ENCODE measurements at places on chromosomes 1 and 21.

DNA sequence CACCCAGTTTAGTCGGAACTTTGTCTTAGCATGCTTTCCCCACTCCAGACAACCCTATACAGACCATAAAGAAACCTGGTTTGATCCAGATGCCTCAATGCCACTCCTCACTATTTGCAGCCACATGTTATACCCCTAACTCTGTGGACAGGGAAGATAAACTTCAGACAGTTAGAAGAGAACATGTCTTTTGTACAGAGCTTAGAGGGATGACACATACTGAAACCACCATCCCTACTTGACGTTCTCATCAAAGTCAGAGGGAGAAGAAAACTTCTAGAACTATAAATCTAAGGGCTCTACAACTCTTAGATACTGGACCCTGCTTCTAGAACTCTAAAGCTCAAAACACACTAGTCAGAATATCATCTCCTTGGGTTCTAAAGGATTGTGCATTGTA is 3.7 kb downstream of the SYT6 start:
- DNase-seq = no peak

DNA sequence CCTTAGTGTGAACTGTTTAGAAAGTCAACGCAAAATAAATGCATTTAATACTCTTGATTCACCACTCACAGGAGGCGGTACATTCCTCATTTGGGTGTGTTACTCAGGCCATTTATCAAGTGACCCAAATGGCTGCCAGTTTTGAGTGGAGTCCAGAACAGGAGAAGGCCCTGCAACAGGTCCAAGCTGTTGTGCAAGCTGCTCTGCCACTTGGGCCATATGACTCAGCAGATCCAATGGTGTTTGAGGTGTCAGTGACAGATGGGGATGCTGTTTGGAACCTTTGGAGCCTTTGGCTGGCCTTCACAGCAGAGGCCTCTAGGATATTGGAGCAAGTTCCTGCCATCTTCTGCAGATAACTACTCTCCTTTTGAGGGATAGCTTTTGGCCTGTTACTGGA is 609.2 kb downstream of the KCNT2 start:
- DNase-seq = no peak

GRCh38 chr1:204799630-204800029 is 71.0 kb upstream of the NFASC start:
- DNase-seq = no peak

DNA sequence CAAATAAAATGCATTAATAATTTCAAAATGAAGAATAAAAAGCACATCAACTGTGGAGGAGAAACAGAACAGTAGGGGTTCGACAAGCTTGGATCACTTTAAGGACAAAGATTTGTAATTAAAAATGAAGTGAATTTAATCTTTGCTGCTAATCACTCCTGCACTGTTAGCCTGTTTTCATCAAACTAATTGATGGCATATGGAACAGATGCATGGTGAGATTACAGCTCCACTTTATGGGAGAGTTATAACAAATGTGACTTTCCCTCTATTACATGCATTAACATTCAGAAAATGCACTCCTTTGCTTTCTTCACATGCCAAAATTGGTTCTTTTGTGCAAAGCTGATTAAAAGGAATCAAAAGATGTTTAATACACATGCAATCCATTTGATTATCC is 207.2 kb upstream of the C21orf91 start:
- no peak for DNase-seq

- DNase-seq = no peak
These were observed 74.0 kb upstream of the HSD17B7 start for GRCh38 chr1:162716552-162716951.

DNA sequence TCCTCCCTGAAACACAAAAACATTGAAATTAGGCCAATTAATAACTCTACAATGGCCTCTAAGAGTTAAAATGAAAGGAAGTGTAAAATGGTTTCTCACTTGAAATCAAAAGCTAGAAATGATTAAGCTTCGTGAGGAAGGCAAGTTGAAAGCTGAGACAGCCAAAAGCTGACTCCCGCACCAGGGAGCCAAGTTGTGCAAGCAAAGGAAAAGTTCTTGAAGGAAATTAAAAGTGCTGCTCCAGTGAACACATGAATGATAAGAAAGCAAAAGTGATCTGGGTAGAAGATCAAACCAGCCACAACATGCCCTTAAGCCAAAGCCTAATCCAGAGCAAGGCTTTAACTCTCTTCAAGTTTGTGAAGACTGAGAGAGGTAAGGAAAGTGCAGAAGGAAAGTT is 22.8 kb downstream of the CYYR1 start:
- no peak for DNase-seq

- no peak for DNase-seq
These were observed 59.6 kb downstream of the VPS26C start for GRCh38 chr21:37207441-37208009.

GRCh38 chr1:40316595-40317393 is at the start of gene COL9A2:
COL9A2 (minus strand) TSS chr1:40317286; CDS start chr1:40317197, 89 bp downstream.
- peak; percentile 58 for DNase-seq

GRCh38 chr1:22969304-22969709 is 3.4 kb downstream of the LACTBL1 start:
- no peak for DNase-seq

- DNase-seq = peak; percentile 47
These were observed 64.1 kb downstream of the TIAM1 start for GRCh38 chr21:31279986-31280385.

- no peak for DNase-seq
These were observed 22.5 kb upstream of the KCTD3 start for GRCh38 chr1:215544566-215544965.

DNA sequence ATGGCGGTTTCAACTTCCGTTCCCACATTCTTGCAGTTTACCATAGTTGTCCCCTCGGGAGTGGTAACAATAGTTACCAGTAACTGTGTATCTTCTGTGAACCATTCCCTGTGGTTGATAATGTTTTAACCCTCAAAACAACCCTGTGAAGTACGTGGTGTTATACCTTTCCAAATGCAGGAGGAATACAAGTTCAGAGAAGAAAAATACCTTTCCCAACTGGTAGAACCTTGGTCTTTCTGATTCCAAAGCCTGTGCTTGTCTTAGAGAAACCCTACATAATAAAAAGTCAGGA is 789 bp downstream of the BTF3L4 start:
- DNase-seq = no peak

DNA sequence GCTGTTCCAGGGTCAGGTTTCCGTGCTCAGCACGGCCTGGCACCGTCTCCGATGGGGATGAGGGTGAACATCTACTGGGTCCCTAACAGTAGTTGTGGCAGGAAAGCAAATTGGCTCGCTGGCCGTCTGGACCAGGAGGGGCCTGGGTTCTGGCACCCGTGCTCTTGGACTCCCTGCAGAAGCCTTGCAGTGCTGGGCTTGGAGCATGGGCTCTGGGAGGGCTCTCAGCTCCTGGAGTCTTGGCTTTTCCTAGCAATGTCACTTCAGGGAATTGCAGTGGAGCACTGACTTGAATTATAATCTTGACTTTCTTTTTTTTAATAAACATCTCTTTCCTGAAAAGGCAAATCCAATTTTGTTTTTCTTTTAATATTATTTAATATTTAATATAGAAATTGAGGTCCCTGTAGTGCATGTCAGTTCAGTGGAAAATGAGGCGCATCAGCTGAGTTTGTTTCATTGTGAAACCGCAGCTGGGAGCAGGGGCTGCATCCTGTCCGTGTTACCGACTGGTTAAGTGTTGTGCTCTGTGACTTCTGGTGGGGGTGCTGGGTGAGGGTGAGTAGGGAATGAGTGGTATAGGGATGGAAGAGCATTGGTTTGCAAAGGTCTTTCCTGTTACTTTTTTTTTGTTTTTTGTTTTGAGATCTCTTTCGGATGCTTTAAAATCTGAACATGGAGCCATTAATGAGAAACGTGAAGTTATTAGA is 64.1 kb downstream of the PEX14 start:
- no peak for DNase-seq

GRCh38 chr1:18651713-18652112 is 21.1 kb downstream of the PAX7 start:
- no peak for DNase-seq

GRCh38 chr1:4974981-4975685 is 320.7 kb downstream of the AJAP1 start:
- DNase-seq = no peak

DNA sequence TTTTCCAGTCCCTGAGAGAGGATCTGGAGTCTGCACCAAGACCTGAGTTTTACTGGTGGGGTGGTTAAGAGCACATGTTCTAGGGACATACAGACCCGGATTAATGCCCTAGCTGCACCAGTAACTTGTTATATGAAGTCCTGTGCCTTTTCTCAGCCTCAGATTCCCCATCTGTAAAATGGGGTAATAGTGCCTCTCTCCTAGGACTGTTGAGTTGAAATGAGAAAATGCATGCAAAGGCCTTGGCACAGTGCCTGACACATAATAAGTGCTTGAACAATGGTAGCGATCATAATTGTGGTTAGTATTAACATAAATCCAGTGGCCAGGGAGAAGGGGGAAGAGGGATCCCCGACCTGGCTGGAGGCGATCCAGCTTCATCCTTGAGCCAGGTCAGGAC is 12.3 kb downstream of the AHDC1 start:
- DNase-seq = no peak

DNA sequence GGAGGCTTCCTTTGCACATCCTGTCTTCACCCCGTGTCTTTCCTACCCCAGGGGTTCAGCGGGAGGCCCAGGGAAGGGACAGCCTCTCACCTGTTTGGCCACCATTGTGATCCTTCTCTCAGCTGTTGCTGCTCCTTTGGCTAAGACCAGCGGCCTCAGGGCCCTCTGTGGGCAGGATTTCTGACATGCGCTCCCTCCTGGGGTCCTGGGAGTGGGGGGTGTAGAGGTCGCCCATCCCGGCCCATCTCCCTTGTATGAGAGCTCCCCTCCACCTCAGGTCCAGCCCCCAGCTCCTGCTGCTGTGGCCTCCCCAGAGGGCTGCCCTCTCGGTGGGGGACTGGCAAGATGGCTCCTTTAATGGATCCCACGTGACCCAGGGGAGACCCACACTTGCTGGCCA is 120.5 kb downstream of the PRDM2 start:
- no peak for DNase-seq

GRCh38 chr1:198199105-198199504 is 42.3 kb downstream of the NEK7 start:
- DNase-seq = no peak

DNA sequence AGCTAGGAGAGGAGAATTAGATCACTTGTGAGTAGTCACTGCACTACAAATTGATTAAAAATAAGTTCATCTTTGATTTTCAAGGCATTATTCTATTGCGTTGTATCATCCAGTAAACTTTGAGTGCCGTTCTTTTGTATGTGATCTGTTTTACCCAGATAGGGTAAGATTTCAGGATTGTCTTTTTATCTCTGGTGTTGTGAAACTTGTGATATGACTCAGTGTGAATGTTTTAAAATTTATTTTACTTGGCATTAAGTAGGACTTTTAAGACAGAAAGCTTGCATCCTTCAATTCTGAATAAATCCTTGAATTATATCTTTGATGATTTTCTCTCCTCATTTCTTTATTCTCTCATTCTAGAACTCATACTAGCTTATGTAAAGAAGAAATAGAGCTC is 93.3 kb upstream of the ADAMTS5 start:
- no peak for DNase-seq

- DNase-seq = no peak
These were observed 35.2 kb downstream of the CCN1 start for GRCh38 chr1:85615586-85616363.

- DNase-seq = peak; percentile 21
These were observed 26.8 kb downstream of the UMODL1 start for GRCh38 chr21:42097860-42098454.

- no peak for DNase-seq
These were observed 56.0 kb downstream of the MEGF6 start for GRCh38 chr1:3555131-3555920.

- DNase-seq = no peak
These were observed 40.8 kb upstream of the COL24A1 start for GRCh38 chr1:86197206-86197855.

DNA sequence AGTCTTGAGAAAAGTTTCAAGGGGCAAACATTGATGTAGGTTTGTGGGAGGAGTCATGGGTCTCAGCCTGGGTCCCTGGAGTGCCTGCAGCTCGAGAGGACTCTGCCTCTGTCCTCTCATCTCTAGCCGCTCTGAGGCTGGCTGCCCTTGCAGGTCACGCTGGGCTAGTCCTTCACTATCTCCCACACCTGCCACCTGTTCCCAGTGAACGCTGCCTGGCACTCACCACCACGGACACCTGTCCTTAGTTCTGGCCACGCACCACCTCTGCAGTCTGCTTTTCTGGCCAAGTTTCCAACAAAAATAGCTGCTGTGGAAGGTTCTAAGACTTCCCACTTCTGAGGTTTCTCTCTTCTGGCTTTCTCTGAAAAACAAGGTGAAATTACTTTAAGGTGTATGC is 52.5 kb downstream of the SH3BGR start:
- DNase-seq = no peak

DNA sequence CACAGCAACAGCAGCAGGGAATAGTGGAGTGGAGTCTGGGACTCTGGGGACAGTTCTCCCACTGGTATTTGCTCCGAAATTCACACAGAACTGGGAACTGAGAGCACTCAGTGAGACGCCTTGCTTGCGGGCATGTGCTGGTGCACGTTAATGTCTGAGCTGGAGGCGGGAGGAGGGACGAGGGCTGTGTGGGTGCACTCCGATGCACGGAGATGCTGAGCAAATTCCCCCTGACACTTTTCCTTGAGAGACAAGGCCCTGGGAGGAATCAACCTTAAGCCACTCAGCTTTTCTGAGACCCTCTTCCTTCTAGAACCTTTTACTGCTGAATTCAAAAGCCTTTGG is 2.8 kb downstream of the RGS8 start:
- no peak for DNase-seq

GRCh38 chr1:76300556-76300955 is 226.0 kb downstream of the ST6GALNAC3 start:
- DNase-seq = no peak

- DNase-seq = no peak
These were observed 51.8 kb upstream of the GRIK1 start for GRCh38 chr21:29991624-29992023.

DNA sequence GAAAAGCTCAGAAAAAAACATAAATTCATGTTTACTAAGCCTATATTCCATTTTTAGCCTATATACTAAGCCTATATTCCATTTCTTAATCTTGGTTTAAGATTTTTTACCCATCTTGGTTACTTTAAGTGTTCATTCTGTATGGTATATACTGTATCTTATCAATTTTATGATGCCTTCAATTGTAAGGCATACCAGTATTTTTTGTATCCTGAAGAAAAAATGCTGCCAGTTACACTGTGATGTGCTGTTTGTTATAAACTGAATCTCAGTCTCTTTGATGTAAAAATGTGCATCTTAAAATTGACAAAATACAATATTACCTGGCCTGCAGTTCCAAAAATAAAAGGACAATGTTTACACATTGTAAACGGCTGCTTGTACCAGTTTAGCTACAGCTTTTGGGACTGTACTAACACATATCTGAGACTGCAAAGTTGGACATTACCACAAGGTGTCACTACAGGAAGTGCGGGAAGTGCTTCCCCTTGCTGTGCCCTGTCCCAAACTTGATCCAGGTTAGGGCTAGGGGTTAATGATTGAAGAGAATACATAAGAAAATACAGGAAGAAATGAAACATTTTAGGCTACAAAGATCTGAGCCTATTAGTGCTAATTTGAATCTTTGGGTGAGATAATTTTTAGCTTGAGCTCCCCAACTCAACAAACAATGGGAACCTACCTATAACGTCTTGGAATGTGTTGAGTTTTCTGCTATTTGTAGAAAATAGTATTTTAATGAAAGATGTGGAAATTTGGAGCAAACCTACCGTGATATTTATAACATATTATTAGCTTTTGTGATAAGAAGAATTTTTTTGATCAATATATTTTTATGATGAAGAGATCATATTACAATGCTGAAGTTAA is 108.9 kb downstream of the LBR start:
- peak; percentile 17 for DNase-seq

All from activated CD4-positive, alpha-beta T cell treated with anti-CD3 and anti-CD28 coated beads for 48 hours (primary cell).